ENCODE measurements at places on chromosomes 2 and 18.
A peak's percentile ranks its signal among the peaks of the same experiment; 100 is the strongest.

DNA sequence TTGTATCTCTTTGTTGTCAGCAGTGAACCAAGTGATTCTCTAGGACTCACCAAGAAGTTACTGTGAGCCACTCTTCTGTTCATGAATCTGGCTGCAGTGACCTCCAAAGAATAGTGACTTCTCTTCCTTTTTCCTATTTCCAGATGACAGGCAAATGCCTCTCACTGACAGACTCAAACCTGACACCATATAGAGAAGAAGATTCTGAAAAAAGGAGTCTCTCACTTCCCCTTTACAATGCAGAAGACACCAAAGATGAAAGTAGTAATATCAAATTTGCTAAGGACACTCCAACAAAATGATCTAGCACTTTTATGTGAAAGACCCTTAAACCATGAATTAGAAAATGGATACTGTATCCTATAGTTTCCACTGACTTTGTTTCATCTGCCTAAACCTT, 44.4 kb upstream of the SETBP1 start:
- DNase-seq: peak; percentile 7

DNA sequence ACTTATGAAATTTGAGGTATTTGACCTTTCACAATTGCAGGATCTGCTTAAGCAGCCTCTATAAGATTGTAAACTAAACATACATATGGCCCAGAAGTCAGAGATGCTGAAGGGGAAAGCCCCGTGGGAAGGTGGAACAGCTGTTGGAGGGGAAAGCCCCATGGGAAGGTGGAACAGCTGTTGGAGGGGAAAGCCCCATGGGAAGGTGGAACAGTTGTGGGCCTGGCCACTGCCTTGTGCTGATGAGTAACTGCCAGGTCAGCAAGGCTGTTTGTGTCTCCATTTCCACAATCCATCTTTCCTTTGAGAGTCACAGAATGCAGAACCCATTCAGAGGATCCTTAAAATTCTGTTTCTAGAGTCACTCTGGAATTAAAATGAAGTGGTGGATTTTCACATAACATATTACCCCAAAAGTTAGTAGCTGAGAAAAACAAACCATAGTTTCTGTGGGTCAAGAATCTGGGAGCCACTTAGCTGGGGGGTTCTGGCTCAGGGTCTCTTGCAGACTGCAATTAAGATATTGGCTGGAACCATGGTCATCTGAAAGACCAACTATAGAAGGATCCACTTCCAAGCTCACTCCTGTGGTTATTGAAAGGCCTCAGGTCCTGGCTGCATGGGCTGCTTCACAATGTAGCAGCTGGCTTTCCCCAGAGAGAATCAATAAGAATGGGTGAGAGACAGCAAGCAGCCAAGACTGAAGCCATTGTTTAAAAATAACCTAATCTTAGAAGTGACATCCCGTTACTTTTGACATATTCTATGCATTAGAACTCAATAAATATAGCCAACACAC, 86.6 kb upstream of the CAVIN2 start:
- no peak for DNase-seq

DNA sequence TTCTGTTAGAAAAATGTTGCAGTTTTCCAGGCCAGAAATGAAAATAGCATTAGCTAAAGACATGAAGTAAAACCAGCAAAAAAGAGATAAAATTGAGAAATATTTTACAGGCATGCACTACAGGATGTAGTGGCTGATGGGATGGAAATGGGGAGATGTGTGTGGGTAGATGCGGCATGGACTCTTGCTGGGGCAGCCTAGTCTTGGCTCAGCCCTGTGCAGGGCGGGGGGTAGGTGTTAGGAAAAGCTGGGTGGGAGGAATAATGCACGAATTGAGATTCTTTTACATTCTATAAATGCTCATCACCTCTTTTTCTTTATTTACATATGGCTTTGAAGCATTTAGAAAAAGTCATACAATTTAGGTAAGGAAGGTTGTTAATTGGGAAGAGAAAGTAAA, 334.2 kb downstream of the NUP35 start:
- DNase-seq: no peak

GRCh38 chr2:29014811-29015421, 33.8 kb downstream of the TOGARAM2 start:
- peak; percentile 66 for DNase-seq

GRCh38 chr2:198113316-198113715, 308.9 kb downstream of the PLCL1 start:
- DNase-seq: no peak

DNA sequence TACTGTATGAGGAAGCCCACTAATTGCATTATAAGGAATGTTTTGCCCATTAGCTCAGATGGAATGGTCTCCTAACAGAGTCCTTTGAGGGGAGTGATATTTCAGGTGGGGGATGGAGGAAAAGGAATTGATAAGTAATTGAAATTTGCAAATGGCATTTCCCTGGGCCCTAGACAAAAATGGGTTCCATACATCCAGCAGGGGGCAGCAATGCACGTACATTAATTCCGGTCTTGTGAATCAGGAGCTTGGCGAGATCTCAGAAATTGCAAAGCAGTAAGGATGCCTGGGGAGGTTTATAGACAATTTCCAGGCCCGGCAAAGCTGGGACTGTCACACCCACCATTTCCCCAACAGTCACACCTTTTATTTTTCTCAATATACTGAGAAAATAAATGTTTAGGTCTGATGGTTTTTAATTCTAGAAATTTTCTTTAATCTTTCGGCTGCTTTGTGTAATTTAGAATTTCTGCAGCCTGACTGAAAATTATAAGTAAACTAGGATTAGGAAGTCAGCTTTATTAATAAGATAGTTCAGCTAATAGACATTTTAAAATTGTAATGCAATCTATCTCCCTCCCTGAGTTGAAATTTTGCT, 122.8 kb downstream of the LYPD1 start:
- peak; percentile 83 for DNase-seq

DNA sequence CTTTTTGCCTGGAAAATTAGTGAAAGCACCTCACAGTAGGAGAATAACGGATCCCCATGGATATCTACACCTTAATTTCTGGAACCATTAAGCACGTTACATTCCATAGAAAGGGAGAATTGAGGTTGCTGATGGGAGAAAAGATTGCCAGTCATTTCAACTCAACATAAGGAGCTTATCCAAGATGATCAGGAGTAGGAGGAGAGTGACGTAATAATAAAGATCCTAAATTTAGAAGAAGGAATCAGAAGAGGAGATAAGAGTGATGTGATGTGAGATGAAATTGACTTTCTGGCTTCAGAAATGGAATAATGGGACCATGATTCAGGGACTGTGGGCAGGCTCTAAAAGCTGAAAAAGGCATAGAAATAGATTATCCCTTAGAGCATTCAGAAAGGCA, 1017.8 kb upstream of the CHAC2 start:
- DNase-seq: no peak

DNA sequence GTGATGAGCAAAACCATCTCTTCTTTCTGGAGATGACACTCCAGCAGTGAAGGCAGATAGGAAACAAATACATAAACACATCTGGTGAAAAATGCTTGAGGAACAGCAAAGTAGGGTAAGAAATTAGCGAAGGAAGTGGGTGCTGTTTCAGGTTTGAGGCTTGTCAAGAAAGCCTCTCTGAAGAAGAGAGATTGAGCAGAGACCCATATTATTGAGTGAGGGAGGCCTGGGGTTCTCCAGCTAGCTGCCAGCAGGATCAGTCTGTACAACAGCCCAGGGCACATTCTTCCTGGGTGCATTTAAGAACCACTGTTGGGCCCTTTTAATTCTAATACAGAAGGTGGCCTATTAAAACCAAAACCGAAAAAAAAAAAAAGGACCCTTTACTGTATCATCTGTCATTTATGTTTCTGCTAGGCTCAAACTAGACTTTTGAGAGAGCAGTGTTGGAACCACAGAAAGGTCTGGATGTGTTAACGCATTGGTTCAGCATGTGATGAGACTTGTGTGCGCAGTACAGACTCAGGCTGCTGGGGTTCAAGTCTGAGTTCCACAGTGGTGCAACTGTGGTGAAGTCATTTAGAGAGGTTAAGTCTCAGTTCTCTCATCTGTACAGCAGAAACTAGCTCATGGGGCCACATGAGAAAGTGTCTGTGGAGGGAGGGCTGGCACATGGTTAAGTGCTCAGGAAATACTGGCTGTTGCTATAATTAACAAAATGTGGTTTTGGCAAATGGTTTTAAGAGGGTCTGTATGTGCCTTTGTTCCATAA, 28.9 kb downstream of the MGAT5 start:
- peak; percentile 19 for DNase-seq

- peak; percentile 12 for DNase-seq
These were observed 422.9 kb upstream of the TRIB2 start for GRCh38 chr2:12293874-12294273.

- peak; percentile 21 for DNase-seq
These were observed 150.8 kb downstream of the AQP4 start for GRCh38 chr18:26714739-26715138.

- no peak for DNase-seq
These were observed 26.4 kb downstream of the CAPN13 start for GRCh38 chr2:30780776-30781330.

GRCh38 chr2:156294945-156295580, 37.5 kb downstream of the NR4A2 start:
- DNase-seq: no peak

- DNase-seq: no peak
These were observed 1304.5 kb upstream of the SLC39A10 start for GRCh38 chr2:194352505-194352904.

GRCh38 chr2:161357097-161357496, 48.9 kb downstream of the PSMD14 start:
- no peak for DNase-seq

DNA sequence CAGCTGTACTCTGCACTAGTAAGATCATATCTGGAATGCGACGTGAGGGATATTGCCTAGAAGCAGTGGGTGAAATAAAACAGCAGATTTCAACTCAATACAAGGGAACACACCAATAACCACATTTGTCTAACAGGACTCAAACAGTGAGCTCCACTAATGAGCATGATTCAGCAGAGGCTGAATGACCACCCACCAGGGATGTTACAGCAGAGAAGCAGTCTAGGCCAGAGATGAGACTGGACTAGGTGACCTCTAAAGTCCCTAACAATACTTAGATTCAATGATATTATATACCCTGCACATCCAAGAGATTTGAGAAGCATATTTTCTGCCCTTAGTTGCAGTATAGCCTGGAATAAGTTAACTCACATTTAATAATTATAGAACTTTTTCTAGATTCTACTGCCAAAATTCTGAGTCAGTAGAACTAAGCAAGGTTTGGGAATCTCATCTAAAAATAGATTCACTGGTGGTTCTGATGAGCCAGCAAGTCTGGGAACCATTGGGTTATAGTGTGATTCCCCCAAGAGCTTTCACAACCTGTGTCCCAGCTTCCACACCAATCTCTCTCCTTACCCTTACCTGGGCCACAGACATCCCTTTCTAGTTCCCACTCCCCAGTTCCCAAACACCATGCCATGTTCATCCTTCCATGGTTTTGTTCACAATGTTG, 6.3 kb downstream of the THOC1 start:
- no peak for DNase-seq

- DNase-seq: no peak
These were observed 122.5 kb downstream of the SOCS6 start for GRCh38 chr18:70411307-70411706.

DNA sequence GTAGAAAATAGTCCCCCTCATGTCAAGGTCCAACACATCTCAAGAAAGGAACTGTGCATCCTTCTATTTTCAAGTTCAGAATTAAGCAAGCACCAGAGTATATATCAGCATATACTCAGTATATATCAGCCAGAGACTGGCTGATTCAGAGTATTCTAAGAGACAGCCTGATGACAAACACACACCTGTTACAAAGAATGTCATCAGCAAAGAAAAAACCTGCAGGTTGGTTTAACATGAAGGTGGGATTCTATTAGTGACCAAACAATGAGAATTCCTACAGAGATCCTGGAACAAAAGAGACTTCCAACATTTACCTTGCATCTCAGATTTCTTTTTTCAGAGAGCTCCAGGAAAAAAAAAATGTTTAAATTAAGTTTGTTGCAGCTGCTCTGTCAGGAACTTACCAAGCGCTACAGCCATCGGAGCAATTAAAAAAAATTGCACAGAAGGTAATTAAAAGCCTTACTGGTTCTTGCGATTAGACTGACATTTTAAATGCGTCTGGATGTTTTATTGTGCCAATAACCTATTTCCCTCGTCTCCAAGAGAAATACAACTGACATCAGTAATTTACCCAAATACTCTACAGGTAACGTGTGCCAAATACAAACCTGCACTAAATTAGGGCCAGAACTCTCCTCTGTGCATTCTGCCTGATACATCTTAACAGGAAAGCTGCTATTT, 218.1 kb downstream of the HNMT start:
- DNase-seq: no peak

GRCh38 chr18:32160547-32160946, 29.3 kb upstream of the MEP1B start:
- DNase-seq: no peak

DNA sequence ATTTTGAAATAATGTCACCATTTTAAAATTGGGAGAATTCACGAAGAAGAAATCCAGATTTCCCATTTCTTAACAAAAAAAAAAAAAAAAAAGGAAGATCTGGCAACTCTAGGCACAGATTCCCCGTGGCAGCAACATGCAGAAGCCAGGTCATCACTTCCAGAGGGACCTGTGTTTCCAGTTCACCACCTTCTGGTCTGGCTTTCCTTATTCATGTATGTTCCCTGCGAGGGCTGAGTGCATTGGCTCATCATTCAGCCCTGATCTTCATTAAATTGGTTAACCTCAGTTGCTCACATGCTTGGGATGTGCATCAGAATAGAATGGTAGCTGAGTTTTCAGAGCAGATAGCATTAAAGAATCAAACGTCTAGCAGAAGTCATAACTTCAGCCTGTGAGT, 25.0 kb upstream of the MAP3K20 start:
- DNase-seq: no peak

DNA sequence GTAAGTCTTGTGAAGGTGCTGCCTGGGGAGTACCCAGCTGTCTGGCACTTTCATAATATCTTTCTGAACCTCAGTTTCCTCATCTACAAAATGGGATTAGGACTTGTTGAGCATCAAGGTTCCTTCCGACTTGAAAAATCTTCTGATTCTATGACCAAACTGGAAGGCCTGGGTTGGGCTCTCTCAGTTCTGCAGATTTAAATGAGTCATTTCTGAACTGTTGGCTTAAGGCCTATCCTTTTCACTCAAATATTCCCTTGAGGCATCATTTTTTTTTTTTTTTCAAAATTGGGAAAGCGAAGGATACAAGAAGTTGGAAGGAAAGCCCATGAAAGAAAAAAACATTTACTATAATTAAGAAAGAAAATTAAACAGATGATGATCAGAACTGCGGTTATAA, 40.8 kb upstream of the CYP1B1 start:
- DNase-seq: peak; percentile 53

GRCh38 chr2:85152895-85153294, 19.7 kb downstream of the TCF7L1 start:
- DNase-seq: no peak

DNA sequence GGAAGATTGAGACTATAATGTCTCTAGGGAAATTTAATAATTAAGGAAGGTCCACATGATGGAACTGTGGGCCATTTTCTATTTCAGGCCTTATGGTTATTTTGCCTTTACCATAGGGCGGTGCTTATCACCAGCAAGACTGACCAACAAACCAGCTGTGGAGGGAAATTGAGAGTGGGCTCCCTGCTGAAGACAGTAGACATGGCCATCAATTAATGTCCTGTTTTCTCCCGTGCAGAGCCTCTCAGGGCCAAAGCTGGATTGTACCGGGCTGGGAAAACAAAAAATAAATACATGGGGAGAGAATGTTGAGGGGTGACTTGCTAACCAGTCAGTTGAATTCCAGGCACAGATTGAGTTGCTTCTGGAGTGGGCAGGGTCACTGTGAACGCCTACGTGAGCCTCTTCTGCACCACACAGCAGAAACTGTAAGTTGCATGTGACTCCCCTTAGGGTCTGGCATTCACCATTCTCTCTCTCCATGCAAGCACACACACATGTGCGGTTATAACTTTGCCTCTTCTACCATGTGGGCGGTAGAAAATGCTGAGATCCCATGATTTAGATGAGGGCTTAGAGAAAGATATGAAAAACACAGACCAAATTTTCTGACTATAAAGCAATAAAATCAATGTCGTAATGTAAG, 128.5 kb downstream of the COPS8 start:
- DNase-seq: no peak

All from suppressor macrophage treated with lipopolysaccharide for 4 hours (primary cell).